ENCODE measurements at places on chromosomes 5 and 9. TPM values are rescaled to one million over a fixed set of nuclear protein-coding genes. Genes with fewer than 3 reads are reported as not detected.

DNA sequence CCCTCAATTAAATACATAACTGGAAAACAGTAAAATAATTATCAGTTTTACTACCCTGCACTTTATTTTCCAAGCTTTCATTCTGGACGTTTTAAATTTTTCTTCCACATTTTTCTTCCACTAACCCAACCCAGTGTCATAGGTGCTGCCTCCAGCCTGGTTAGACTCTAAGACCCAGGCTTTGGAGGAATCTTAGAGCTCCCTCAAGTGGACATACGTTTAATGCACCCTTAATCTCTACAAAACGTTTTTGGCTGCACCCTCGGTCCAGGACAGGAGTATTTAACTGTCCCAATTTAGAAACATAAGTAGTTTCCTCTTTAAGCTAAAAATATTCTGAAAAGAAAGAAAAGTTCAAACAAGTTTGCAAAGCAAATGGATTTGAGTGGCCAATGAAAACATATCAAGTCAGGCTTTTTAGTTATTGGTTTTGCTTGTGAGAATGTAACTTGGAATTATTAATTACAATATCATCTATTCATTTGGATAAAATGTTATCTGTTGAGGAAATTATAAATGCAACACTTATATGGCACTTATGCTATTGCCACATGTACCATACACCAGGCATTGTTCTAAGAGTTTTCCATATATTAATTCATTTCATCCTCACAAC, 38.9 kb downstream of the CDH6 start:
- no peaks in the 10 kb centered on the region for H3K36me3 ChIP-seq
- no peaks in the 10 kb centered on the region for H3K27me3 ChIP-seq
- H3K4me3 ChIP-seq, result no peak overlapping the region
- no peaks in the 10 kb centered on the region for H3K4me1 ChIP-seq
- DNase-seq, result no peak
- H3K27ac ChIP-seq, result no peak overlapping the region

The MARCHF3 gene
- 3.1 TPM for total RNA-seq

The HACD4 gene
- total RNA-seq, result 13.6 TPM

DNA sequence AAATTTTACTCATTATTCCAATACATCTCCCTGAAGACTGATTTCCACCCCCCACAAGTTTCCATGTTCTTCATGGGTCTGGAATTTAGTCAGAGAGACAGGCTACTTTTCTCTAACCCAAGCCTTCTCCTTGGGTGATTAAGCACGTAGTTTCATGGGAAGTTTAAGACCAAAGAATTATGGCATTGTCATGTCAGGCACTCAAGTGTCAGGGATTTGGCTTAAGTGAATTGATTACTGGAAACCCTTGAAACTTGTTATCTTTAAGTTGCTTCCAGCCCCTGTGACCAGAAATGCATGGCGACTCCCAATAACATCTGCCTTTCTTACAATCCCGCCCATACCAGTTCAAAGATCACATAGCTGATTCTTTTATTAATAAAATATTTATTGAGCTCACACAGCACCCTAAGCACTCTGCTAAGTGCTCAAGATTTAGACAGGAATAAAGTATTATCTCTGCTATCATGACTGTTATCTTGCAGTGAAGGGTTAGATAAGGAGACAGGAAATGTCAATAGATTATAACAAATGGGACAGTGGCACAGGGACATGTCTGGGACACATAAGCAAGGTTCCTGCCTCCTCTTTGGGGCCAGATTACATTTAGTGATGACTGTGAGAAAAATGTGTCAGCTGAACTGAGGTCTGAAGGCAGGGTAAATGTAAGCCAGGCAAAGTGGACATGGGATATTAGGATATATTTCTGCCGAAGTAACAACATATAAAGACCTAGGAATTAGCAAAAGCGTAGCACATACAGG, 241.2 kb upstream of the TNC start:
- DNase-seq, result no peak
- H3K4me1 ChIP-seq, result no peaks in the 10 kb centered on the region
- no peak overlapping the region for H3K27ac ChIP-seq
- H3K36me3 ChIP-seq, result no peaks in the 10 kb centered on the region

The ADAMTS6 gene
- 4.5 TPM for total RNA-seq

DNA sequence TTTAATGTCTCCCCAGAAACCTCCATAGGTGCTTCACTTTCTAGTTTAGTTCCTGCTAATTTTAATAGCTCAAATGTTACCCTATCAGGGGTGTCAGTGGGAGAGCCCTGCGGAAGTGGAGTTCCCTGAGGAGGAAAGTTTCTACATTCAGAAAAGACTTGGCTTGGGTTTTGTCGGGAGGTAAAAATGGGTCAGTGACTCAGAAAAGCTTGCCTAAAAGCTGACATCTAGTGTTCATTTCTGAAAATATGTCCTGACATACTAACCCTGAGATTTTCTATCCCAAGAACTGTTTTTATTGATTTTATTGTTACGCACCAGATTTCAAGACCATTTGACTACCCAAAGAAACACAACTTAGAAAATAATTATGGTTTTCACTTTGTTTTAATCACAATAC, 40.9 kb upstream of the GLDC start:
- H3K4me1 ChIP-seq, result no peaks in the 10 kb centered on the region
- no peak overlapping the region for H3K4me3 ChIP-seq
- H3K27ac ChIP-seq, result no peak overlapping the region
- H3K36me3 ChIP-seq, result no peaks in the 10 kb centered on the region

DNA sequence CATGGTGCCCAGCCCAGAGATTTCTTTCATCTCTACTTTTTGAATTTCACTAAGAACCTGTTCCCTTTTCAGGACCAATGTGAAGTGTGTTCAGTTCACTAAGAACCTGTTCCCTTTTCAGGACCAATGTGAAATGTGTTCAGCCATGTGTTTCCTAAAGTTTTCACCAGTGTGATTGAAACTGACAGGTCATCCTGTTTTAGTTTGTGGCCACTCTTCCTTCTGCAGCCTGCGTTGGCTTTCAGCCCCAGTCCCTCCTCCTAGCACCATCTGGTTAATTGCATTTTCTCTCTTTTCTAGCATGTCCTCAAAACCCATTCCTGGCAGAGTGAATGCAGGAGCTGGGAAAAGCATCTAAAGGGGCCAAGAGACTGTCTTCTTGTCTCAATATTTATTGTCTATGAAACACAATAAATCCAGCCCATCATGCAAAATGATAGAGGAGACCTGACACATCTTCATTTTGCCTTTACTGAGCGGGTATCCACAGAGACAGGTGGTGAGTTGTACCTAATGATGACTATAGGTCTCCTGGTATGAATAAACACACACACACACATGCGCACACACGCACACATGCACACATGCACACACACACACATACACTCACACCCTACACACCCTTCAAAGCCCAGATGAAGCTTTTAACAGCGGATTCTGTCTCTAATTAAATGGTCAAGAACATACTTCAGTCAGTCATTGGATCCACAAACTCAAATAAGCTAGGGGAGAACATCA, 6.1 kb upstream of the PANK3 start:
- H3K27ac ChIP-seq, result no peak overlapping the region
- H3K36me3 ChIP-seq, result no peaks in the 10 kb centered on the region
- H3K4me3 ChIP-seq, result no peak overlapping the region
- no peaks in the 10 kb centered on the region for H3K4me1 ChIP-seq

DNA sequence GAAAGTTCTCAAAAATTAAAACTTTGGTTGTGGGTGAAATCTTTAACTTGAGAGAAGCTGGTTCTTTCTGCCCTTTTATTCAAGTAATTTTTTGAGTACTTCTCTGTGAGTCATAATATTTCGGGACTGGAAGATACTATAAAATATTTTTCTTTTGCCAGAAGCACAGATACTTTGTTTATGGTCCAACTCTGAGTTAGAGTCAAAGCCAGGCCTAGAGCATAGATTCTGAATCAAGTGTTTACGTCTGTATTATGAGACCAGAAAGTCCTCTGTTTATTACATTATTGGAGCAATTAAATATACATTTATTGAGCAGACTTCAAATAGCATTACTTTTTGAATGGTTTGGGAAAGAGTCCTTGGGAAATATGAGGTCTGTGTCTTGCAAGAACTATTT, 187.9 kb downstream of the FER start:
- H3K27ac ChIP-seq, result no peak overlapping the region
- H3K27me3 ChIP-seq, result no peaks in the 10 kb centered on the region
- H3K4me1 ChIP-seq, result no peaks in the 10 kb centered on the region
- H3K36me3 ChIP-seq, result no peaks in the 10 kb centered on the region

DNA sequence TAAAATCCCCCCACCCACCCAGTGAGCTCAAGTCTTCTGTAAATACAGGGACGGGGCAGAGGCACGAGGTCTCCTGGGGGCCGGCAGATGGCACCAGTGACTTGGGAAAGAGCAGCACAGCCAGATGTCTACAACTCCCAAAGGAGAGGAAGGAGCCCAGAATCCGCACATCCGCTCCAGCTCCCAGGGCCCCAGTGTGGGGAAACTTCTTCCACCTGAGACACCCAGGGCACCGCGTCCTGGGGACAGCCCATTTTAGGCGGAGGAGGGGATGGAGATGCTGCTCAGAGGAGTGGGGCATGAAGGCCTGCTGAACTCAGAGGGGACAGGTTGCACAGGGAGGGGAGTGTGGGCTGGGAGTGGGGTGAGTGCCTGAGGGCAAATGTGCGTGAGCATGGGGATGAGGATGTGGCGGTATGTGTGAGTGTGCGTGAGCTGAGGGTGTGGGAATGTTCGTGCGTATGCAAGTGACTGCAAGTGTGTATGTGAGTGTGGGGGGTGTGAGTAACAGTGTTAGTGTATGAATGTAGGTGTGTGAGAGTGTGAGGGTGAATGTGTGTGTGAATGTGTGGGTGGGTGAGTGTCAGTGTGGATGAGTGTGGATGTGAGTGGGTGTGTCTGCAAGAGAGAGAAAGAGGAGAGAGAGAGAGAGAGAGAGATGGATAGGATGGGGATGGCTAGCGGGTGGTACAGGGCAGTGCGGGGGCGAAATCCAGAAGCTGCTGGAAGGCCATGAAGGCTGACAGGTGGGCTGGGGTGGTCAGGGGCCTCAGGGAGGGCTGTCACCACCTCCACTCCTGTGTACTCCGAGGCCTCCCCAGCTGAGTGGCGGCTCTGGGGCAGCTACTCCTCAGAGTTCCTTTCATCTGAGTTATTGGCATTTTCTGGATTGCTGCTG, 63.5 kb downstream of the DUSP1 start:
- H3K27me3 ChIP-seq, result no peaks in the 10 kb centered on the region
- no peak overlapping the region for H3K4me3 ChIP-seq
- no peaks in the 10 kb centered on the region for H3K36me3 ChIP-seq
- H3K27ac ChIP-seq, result no peak overlapping the region
- no peaks in the 10 kb centered on the region for H3K4me1 ChIP-seq
- DNase-seq, result no peak

The PCDHGB5 gene
- 0.42 TPM for total RNA-seq
